Caco-2 (cell line): ENCODE measurements at places on chromosomes 4 and X. TPM values are rescaled to one million over a fixed set of nuclear protein-coding genes. Genes with fewer than 3 reads are reported as not detected.
A peak's percentile ranks its signal among the peaks of the same experiment; 100 is the strongest.

DNA sequence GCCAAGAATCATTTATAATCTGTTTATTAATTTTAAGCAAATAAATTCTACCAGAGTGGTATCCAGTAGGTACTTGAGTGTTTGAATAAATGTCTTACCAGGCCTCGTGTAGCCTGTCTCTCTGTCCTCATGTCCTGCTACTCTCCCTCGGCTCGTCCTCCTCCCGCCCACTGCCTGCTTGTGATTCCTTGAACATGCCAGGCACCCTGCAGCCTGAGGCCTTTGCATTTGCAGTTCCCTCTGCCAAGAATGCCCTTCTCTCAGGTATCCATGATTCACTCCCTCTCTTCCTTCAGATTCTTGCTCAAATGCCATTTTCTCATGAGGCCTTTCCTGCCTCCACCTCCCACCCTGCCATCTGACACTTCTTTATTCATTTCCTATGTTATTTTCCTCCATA is 209.7 kb upstream of the PRPS2 start:
- no peak for DNase-seq

- no peak for DNase-seq
Observed at GRCh38 chr4:25313201-25313895, 774 bp downstream of the ZCCHC4 start.

- peak; percentile 24 for DNase-seq
Observed at GRCh38 chrX:69031181-69031580, 134.1 kb downstream of the PJA1 start.

DNA sequence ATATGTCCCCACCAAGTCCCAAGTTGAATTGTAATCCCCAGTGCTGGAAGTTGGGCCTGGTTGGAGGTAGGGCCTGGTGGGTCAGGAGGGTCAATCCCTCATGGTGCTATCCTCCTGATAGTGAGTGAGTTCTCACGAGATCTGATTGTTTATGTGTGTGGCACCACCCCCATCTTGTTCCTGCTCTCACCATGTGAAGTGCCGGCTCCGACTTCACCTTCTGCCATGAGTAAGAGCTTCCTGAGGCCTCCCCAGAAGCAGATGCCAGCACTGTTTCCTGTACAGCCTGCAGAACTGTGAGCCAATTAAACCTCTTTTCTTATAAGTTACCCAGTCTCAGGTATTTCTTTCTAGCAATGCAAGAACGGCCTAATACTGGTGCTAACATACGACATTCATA is 22.7 kb upstream of the TMEM33 start:
- no peak for DNase-seq

DNA sequence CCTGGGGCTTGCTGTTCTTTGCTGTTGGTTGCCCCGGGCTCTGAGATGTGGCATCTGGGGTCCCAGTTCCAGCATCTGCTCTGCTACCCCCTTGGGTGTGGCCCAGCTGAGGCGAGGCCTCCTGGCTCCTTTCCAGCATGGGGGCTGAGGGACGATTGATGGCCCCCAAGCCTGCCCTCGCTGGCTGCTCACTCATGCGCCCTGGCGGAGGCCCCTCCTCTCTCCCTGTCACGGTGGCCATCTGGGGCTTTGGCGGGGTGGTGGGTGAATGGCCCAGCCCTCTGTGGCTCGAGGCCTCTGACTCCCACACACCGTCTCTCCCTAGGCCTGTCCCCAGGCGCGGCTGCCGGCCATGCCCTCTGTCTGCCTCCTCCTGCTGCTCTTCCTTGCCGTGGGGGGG is 1.8 kb downstream of the PLXNA3 start:
- DNase-seq, result no peak

DNA sequence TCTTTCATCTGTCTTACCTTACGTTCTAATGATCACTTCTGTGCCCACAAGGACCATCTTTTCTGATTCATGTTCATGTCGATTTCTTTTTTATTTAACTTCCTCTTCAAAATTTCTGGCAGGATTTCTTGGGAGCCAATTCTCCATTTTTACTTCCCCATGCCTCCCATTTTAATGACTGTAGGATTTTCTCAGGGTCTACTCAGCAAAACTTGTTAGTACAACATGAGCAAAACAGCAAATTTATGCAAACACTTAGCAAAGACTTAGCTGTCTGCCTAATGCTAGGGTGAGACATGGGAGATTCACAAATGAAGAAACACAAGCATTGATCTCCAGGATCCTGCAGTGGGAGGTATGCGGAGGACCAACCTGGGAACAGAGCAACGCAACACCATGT is 5.5 kb downstream of the CD38 start:
- no peak for DNase-seq

GRCh38 chr4:31617667-31618066 is 897.5 kb downstream of the PCDH7 start:
- DNase-seq, result no peak

DNA sequence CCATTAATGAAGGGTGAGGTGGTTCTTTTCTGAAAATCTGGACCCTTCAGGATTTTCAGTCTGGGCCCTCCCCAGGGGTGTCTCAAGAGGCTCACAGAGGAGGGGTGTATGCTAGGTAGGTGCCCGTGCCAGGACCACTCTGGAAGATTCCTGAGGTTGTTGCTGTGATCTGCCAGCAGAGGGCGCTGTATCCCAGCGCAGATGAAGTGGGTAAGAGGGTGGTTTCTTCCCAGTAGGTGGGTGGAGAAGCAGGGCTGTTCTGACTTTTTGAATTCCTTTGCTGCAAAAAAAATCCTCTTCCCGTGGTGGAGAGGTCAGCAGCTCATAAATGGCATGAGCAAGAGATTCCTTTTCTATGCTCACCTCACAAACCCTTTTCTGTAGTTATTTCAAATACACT is 51.1 kb downstream of the SCML1 start:
- no peak for DNase-seq

DNA sequence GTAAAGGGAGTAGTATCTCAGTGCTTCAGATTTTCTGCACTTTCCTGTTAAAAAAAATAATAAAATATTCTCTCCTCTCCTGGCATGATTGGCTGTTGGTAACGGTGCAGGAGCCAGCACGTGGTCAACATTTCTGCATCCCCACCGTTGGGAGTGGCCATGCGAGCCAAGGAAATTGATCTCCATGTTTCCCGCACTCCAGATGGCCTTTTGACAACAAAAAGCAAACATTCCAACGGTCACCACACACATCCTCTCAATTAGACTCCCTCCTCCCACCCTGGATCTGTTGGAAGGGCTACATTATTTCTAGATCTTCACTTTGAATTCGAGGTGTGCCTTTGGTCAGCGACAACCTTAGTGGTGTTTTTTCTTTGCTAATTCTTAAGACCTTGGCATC is 45.0 kb downstream of the STK32B start:
- DNase-seq, result no peak

DNA sequence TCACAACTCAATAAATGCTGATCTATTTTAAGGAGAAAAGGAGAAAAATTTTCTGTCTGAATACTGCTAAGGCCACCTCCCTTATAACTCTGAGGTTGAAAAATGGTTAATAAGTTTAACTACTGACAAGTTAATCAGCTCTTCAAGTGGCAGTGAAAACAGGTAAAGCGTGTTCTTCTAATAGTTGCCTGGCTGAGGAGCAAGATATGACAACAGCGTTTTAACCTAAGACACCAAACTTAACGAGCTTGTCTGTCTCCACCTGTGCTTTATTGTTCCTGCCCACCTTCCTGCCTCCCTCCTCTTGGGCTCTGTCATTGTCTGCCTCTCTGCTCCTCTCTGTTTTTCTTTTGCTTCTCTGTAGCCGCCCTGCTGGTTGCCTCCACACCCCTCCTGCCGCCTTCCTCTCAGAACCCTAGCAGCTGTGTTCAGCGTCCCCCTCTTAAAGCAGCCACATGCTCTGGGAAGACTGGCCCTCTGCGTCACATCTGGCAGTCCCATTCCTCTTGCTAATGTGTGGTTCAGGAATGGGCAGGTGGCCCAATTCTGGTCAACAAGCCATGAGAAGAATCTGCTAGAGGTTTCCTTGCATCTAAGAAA is 4.3 kb upstream of the TSPAN5 start:
- no peak for DNase-seq

- no peak for DNase-seq
Observed at GRCh38 chrX:12878536-12878935, 11.7 kb downstream of the TLR7 start.

- DNase-seq, result no peak
Observed at GRCh38 chrX:15864629-15865028, 10.0 kb upstream of the AP1S2 start.

DNA sequence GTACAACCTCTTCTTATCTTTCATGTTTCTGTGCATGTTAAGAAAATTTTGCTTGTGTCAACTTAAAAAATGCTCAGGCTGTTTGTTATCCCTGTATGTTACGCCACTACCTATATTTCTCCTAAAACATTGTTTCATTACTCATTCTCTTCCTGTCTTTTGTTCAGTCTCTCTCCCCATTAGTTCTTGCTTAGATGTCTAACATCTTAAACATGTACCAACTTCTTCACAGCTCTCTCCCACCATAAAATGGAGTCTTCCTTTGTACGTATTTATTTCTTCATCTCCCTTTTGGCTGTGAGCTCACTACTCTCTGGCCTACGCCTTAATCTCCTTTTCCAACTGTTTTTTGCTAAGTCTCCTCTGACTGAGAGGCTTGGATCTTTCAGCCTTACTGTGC is 36.4 kb downstream of the PCDH7 start:
- DNase-seq, result no peak

- no peak for DNase-seq
Observed at GRCh38 chr4:38740303-38740702, 42.5 kb downstream of the TLR10 start.

- no peak for DNase-seq
Observed at GRCh38 chrX:17697191-17697590, 40.1 kb upstream of the SCML1 start.

- DNase-seq, result no peak
Observed at GRCh38 chrX:150058728-150059127, 120.4 kb upstream of the EOLA2 start.

- no peak for DNase-seq
Observed at GRCh38 chrX:118360429-118361125, 14.7 kb downstream of the WDR44 start.

DNA sequence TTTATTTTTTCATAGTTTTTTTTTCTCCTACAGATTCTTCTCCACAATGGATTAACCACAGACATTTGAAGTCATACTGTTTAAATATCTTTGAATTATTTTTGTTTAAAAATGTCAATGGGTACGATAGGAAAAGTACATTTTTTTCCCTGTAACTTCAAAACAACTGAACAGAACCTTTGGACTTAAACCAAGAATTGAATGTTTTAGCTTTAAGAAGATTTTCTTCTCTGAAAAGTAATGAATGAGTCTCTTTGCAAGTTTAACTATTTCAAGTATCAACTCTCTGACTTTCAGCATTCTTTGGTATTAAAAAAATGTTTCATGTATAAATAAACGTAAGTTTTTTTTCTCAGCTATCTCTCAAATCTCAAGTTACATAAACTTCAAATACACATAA is 364.3 kb downstream of the FBXO8 start:
- DNase-seq, result no peak

GRCh38 chrX:123087326-123087725 is 96.8 kb upstream of the GRIA3 start:
- DNase-seq, result no peak

DNA sequence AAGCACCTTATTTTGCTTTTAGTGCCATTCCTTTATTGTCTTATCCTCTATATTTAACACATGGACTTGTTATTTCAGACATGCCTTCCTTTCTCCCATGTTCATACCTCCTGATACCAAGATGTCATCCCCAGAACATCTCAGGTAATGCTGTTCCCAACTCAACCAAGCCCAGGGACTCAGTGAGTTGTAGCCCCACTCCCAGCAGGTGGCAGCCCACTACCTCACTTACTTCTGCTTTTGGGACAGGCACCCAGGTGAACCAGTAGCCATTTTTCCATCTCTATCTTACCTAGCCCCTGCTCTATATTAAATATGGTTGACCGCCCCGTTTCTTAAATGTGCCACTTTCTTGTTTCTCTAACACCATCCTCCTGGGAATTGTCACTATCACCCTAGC is 199.0 kb downstream of the DCHS2 start:
- peak; percentile 12 for DNase-seq

DNA sequence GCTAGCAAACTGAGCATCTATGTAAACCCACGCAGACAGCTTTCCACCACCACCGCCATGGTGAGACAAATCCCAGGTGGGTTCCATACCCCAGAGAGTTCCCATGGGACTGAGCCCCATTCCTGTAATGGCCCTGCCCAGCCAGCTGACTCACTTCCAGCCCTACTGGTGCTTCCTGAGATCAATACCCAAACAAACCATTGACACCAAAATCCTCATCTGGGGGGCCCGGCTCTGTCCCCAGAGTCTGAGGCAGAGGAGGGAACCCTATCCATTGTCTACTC is 30.1 kb upstream of the JAKMIP1 start:
- no peak for DNase-seq

DNA sequence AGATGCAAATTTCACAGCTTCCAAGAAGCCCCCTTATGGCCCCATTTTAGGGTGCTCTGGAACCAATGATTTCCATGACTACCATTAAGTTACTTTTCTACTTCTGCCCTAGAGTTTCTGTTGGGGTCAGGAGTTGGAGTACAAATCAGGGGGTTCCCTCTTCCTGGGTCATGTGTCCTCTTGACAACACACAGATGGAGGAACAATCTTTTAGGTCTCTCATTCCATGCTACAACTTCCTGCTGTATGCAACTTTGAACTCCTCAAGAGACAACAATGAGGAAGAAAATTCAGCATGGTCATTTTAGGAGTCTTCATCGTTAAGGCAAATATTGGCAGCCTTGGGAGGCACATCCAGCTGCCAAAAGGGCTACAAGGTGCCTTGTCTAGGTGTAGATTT is 79.7 kb downstream of the SEL1L3 start:
- no peak for DNase-seq

GRCh38 chr4:48342606-48342880 is 1.2 kb downstream of the SLAIN2 start:
- no peak for DNase-seq

DNA sequence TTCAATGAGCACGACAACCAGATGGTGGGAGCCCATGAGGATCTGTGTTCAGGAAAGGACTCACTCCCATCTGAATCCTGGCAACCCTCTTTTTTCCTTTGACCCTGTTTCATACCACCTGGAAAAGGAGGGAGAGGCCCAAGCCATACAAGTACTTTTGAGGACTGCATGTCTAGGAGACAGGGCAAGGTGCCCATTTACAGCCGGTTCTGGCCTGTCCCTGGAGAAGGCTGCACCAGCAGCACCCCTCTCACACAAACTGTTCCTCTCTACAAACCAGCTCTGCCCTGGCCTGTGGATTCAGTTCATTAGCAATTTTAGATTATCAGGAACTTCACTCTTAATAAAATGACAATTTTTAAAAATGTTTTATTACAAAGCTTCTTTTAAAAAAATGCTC is 57.5 kb downstream of the HADH start:
- DNase-seq, result no peak

- no peak for DNase-seq
Observed at GRCh38 chr4:6561706-6562371, 13.2 kb upstream of the MAN2B2 start.

Gene PNMA5
- total RNA-seq, result not detected in 2 replicates

Gene CLIC2
- total RNA-seq, result not detected in 2 replicates

Gene LPAR4
- total RNA-seq, result not detected in 2 replicates

Gene MAP3K15
- total RNA-seq, result 1.3 and 1.5 TPM in 2 replicates

Gene TDO2
- 1.6 and 4.7 TPM in 2 replicates for total RNA-seq

Gene UGT2B15
- 0.32 and 0.42 TPM in 2 replicates for total RNA-seq

Gene TMEM154
- 2.6 and 4.6 TPM in 2 replicates for total RNA-seq
